ENCODE measurements at places on chromosomes 5 and 9. TPM values are rescaled to one million over a fixed set of nuclear protein-coding genes. Genes with fewer than 3 reads are reported as not detected.

ST8SIA4 gene
- 0.74 TPM for total RNA-seq

TUSC1 gene
- 6.8 TPM for total RNA-seq

HEMGN gene
- not detected for total RNA-seq

TRIP13 gene
- total RNA-seq: 54.3 TPM

SPATA31A3 gene
- total RNA-seq: not detected

CBY3 gene
- not detected for total RNA-seq

CEP78 gene
- 15.9 TPM for total RNA-seq

SPINK5 gene
- not detected for total RNA-seq

WHRN gene
- 6.9 TPM for total RNA-seq

PROB1 gene
- 0.36 TPM for total RNA-seq

SCGB3A2 gene
- not detected for total RNA-seq

PPP3R2 gene
- not detected for total RNA-seq

BAAT gene
- total RNA-seq: 0.48 TPM

ALDH1A1 gene
- total RNA-seq: 5,926 TPM

ZNG1E gene
- total RNA-seq: 73.7 TPM

FBP2 gene
- not detected for total RNA-seq

NR6A1 gene
- total RNA-seq: 1.9 TPM

CDKN2B-AS1 gene
- total RNA-seq: not detected

GABRA1 gene
- not detected for total RNA-seq

PCDHB14 gene
- 0.06 TPM for total RNA-seq

TLX3 gene
- not detected for total RNA-seq

IDNK gene
- total RNA-seq: 5.9 TPM

ZNF454 gene
- not detected for total RNA-seq

IZUMO3 gene
- not detected for total RNA-seq

Data from A549 treated with DMSO at 1 μM for 4 hours (cell line).